ENCODE measurements at places on chromosomes 4 and X.

DNA sequence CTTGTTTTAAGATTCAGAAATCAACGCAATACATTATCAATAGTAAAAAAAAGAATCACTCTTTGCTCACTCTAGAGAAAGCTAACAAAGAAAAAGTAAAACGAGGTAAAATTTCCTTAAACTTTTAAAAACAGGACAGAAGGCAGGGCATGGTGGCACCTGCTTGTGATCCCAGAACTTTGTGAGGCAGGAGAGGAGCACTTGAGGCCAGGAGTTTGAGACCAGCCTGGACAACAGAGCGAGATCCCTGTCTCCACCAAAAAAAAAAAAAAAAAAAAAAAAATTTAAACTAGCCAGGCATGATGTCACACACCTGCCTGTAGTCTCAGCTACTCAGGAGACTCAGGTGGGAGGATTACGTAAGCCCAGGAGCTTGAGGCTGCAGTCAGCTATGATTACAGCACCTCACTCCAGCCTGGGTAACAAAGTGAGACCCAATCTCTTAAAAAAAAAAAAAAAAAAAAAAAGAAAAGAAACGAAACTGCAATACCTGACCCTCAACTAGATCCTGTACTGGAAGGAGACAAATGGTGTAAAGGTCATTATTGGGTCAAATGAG, 3.5 kb downstream of the CCNI start:
- no peak for DNase-seq

DNA sequence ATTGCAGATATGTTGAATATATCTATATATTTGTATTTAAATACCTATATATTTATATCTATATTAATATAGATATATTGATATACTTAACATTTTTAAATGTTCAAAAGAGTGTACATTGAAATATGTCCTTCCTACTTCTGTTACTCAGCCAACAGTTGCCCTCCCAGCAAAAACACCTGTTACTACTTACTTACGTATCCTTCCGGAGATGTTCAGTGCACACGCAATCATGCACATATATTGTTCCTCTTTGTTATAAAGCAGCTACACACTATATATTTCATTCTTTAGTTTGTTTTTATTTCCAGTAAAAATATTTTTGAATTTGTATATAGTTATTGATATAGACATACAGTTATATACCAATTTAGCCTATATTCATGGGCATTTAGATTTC, 142.3 kb downstream of the ARHGAP24 start:
- DNase-seq: no peak

- no peak for DNase-seq
Observed at GRCh38 chr4:133594390-133595207, 445.5 kb downstream of the PCDH10 start.

DNA sequence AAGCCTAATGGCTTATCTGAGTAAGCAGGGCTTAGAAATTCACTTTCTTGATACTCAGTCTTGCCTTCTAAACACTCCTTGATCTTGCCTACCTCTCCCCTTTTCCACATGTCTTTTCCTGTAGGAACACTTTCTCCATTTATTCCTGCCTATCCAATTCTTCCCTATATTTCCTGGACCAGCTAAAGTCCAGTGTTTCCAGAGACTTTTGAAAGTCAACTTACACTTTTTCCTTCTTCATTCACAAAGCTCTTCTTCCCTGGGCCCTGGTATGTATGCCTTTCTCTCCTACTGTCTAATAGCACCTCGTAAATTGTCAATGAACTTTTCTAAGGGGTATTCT, 20.6 kb downstream of the VSIG4 start:
- no peak for DNase-seq

DNA sequence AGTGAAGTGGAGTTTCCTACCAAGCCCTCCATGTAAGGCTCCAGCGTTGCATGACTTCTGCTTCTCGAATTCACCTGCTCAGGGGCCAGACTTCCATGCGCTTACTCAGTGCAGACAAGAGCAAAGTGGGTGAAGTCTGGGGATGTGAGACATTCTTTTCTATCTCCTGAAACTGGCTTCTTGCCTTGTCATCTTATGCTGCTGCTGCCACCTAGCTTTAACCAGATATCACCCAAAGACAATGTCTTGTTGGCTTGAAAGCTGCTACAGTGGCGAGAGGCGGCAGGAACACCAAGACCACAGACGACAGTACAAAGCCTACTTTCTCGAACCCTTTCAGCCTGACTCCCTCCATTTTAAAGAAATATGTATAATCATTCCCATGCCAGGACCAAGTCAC, 103.6 kb upstream of the ADGRG2 start:
- no peak for DNase-seq

All from germinal center (tissue), 1 donor.